ENCODE measurements at places on chromosomes 3 and 15.

GRCh38 chr15:57109005-57109404, 190.6 kb downstream of the TCF12 start:
- DNase-seq: no peak

DNA sequence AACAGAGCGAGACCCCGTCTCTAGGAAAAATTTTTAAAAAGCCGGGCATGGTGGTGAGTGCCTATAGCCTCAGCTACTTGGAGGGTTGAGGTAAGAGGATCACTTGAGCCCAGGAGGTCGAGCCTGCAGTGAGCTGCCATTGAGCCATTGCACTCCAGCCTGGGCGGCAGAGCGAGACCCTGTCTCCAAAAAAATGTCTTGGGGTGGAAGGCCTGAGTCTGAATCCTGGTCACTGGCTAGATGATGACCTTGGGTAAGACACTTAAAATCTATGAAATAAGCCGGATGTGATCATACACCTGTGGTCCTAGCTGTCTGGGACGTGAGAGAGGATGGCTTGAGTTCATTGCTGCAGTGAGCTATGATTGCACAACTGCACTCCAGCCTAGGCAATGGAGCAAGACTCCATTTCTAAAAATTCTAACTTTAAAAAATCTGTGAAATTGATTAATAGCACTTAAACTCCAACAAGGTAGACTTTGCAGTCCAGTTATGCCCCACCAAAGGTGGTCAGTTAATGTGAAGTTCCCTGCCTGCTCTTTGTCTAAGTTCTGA, 157.3 kb upstream of the UMPS start:
- no peak for DNase-seq

DNA sequence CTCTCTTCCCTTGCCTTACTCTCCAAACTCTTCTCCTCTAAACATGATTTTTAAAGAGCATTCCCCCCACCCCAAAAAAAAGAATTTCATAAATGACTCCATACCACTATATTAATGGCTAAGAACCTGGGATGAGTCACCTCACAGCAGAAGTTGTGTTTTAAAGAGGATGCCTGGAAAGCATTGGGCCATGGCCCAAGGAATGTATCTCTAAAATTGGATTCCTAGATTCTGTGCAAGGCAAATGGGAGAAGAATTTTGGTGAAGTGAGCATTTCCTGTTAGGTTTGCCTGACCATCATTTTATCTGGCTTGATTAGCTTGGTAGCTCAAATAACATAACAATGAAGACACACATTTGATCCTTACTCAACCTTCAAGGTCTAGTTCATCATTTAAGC, 251.4 kb downstream of the NR1D2 start:
- DNase-seq: peak; percentile 48

DNA sequence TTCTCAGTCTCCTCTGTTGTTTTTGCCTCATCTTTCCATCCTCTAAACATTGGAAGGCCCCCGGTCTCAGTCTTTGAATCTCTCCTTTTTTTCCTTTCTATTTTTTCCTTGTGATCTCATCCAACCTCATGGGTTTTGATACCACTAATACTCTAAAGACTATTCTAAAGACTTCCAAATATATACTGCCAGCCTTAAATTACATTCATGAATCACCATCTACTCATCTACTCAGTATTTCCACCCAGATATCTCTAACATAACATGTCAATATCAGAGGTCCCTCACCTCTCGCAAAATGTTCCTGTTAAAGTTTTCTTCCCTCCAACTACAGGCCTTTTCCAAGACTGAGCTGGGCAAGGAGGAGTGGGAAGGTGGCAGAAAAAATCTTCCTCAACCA, 282.5 kb upstream of the TTC14 start:
- DNase-seq: no peak

GRCh38 chr3:168048414-168049330, 47.1 kb downstream of the GOLIM4 start:
- no peak for DNase-seq

DNA sequence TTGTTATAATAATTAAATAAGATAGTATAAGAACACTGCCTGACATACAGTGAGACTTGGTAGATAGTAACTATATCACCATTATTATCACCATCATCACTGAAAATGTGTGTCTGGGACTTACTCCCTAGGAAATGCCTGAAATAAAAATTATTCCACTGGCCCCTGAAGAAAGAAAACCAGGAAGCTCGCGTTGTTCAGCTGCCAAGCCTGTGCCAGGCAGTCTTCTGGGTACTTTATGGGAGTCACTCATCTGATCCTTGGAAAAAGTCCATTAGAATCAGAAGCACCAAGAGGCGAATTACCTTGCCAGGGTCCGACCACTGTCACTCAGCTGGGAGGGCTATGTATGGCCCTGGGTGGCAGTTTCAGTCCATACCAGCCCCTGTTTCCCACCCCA, 220.3 kb upstream of the TPM1 start:
- DNase-seq: no peak

- DNase-seq: no peak
These were observed 14.5 kb downstream of the ARHGEF26 start for GRCh38 chr3:154135511-154136173.

DNA sequence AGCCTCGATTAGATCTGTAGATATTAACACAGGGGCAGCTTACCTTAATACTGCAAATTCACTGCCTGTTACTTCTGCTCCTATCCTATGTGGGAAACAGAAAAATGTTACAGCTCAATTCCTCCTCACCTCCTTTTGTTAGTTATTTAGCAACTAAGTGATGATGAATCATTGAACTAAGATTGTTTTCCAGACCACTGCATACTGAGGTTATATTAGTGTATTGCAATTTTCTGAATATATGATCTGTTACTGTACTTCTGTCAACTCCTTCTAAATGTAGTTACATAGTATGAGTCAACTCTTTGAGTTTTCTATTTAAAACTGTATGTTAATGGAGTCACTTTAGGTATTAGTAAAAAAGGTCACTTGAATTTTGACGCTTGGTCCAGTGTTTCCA, 331.5 kb upstream of the SLCO3A1 start:
- no peak for DNase-seq

DNA sequence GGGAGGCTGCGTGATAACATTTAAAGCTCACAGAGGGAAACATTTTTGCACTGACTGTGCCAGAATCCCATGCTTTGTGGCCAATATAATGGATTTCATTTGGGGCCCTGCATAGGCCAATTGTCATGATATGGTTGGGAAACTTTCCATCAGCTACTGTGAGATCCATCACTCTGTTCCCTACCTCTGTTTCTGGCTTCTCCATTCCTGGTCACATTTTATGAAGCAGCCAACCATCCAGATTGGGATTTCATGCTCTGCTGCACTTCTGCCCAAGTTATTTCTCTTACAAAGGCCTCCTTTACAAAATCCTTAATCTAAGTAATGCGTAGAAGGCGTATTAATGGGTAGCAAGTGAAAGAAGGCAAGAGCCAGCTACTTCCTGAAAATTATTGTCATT, 221.1 kb downstream of the LRTM1 start:
- DNase-seq: no peak
